ENCODE measurements at places on chromosomes 13 and 19.

DNA sequence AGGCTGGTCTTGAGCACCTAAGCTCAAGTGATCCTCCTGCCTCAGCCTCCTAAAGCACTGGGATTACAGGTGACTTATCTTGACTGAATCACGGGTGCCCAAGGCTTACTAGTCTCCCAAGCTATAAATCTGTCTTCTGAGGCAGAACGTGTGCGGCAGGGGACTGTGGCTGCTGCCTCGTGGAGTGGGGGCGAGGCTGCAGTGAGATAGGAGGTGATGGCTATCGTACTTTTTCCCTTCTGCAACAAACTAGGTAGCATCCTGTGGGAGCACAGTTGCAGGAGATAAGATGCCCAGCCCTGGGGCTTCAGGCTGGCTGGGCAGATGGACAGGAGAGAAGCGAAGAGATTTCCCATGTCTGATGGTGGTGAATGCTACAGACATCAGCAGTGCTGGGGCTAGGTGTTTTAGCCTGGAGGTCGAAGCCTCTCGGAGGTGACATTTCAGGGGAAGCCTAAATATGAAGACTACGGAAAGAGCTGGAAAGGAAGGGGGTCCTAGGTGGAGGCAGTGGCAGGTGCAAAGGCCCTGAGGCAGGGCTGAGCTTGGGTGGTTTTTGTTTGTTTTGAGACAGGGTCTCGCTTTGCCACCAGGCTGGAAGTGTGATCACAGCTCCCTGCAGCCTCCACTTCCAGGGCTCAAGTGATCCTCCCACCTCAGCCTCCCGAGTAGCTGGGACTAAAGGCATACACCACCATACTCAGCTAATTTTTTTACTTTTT lies 7.4 kb downstream of the B3GNT3 start:
- DNase-seq = no peak

DNA sequence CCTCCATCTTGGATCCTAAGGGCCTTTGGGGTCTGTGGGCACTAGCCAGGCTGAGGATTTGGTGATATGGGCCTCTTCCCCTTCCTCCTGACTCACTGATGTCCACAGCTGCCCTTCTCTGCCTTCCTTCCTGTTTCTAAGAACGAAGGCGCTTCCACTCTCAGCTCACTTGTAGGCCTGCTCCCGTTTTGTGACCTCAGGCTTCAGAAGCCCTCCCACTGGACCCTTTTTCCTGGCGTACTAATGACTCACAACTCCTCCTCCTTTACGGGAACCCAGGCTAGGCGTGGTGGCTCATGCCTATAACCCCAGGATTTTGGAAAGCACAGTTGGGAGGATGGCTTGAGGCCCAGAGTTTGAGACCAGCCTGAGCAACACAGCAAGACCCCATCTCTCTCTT lies 55.6 kb downstream of the TMED1 start:
- no peak for DNase-seq

- no peak for DNase-seq
Observed at GRCh38 chr19:23402388-23402787, 7.1 kb upstream of the ZNF91 start.

DNA sequence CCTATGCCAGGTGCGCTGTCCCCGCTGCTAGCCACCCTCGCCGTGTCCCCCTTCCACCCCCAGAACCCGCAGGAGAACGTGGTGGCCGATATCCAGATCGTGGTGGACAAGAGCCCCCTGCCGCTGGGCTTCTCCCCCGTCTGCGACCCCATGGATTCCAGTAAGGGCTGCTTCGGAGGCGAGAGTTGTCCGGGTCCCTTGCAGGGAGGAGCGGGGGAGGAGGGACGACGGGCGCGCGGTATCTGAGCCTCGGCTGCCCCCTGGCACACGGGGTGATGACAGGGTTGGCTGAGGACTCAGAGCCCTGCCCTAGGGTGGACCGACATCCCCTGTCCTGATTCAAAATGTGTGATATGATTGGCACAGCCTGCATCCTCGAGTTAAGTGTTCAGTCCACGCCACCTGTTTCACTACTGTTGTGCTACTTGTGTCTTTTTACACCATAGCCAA lies 653 bp downstream of the MVB12A start:
- DNase-seq = peak; percentile 87

DNA sequence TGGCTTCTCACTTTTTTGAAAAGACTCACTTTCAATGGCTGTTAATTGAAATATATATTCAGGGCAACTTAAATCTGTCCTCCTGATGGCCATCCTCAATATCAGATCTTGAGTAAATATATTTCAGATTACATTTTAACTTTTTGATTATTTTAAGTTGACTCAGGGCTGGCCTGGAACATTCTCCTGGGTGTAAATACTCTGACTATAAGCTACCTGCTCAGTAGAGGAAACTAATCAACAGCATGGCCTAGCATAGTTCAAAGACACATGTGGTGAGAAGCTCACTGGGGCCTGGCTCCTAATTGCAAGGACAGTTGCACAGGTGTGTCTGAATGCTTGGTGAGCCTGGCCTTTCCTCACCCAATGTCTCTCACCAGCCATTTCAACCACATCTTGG lies 5.5 kb upstream of the ZNF726 start:
- no peak for DNase-seq

GRCh38 chr19:10603084-10603872 lies 16.2 kb upstream of the AP1M2 start:
- DNase-seq = peak; percentile 61

DNA sequence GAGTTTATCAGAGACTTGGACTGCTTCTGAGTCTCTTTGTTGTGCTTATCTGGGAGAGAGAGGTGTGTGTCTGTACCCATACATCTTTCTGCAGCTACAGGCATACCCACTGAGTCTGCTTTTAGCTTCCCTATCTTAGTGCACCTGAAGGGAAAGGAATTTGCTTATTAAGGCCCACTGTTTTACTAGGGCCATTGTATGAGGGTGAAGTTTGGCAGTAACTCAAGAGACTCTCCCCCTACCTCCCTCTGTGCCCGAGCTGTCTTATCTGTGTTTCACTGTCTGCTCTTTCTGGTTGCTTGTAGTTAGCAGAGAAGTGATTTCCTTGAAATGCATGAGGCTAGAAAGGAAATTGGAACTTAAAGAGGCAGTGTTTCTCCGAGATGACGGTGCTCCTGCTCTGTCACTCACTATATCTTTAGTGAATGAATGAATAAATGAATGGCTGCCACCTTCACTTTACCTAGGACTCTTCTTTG lies 678 bp upstream of the CD33 start:
- no peak for DNase-seq

DNA sequence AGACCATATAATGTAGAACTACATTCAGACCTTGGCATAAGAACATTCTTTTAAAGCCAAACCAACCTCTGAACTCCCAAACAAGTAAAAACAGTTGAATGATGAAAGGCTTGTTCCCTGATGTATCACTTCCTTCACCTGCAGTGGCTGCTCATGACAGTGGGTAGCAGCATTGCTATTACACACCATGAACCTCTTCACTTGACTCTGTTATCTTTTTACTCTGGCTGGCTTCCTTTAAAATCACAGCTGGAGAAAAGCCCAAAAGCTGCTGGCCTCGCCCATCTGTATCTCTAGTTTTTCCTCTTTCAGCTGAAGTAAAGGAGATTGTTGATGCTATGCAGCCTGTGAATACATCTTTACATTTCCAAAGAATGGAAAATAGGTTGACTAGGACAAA lies 22.6 kb downstream of the THSD1 start:
- DNase-seq = no peak

- DNase-seq = peak; percentile 3
Observed at GRCh38 chr19:27764186-27764804, 1448.7 kb downstream of the UQCRFS1 start.

DNA sequence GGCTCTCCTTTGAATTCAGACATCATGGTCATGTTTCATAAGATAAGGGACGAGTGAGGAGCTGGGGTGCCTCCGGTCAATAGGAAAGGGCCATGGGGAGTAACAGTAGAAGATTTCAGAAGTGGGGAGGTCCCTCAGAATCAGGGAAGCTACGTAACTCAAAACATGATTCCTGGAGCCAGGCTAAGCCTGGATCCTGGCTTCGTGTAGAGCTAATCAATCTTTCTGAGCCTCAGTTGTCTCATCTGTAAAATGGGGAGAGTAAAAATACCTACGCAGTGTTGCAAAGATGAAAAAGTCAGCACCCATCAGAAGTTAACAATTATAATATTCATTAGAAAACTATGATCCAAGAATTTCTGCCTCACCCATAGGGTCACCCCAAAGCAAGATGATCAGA lies 106.5 kb downstream of the CACNA1A start:
- no peak for DNase-seq

DNA sequence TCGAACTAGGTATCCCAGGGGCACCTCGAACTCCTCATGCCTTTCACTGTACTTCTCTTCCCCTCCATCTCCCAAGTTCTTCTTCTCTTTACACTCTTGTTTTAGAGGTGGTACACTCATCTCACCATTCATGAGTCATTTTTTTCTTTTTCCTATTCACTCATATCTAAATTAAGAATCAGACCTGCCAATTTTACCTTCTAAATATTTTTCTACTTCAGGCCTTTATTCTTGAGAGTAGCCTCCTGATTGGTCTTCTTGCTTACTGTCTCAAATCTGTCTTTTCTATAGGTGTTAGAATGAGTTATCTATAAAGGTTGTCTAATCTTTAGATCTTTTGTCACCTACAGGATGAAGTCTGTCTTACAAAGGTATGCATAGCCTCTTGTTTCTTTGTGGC lies 20.7 kb downstream of the TDRD3 start:
- no peak for DNase-seq

DNA sequence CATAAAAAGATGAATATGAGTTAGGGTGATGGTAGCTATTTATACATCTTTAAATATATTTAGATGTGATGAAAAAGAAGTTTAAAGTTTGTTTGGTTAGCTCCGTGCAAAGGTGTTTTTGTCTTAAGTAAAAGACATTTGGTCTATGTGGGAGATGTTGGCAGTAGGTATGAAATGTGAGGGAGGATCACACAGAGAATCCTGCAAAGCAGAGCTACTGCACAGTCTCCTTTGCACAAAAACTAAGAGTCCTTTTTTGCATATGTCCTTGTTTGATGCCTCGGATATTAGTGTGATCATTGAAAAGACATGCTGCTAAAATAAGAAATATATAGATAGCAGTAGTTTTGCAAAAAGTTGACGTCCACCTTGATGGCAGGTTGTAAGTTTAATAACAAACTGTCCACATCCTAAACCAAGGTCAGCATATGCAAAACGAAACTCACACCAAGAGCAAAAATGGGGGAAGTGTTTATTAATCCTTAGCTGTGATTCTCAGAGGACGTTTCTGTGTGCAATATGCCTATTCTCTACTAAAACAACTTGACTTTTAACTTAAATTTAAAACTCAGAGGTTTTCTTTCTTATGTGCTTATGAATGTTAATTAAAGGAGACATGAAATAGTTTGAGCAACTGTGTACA lies 870.1 kb downstream of the PCDH9 start:
- no peak for DNase-seq

- peak; percentile 83 for DNase-seq
Observed at GRCh38 chr19:29694669-29695627, 20.1 kb downstream of the C19orf12 start.

- no peak for DNase-seq
Observed at GRCh38 chr13:80824229-80824628, 483.3 kb upstream of the SPRY2 start.

DNA sequence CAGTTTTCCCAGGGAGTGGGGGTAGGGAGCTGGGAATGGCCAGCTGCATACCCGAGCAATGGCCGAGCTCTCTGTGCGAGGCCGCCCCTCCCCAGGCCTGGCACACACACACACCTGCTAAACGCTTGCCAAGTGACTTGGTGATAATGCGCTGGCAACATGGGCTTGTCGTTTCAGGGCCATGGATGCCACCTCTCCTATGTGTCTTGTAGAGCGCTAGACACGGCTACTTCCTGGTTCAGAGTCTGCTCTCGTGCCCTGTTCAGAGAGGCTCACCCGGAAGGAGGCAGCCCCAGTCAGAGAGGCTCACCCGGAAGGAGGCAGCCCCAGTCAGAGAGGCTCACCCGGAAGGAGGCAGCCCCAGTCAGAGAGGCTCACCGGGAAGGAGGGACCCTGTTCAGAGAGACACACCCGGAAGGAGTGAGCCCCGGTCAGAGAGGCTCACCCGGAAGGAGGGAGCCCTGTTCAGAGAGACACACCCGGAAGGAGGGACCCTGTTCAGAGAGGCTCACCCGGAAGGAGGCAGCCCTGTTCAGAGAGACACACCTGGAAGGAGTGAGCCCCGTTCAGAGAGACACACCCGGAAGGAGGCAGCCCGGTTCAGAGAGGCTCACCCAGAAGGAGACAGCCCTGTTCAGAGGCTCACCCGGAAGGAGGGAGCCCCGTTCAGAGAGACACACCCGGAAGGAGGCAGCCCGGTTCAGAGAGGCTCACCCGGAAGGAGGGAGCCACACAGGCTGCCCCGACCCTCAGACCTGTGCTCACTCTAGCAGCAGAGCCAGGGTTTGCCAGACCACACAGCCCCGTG lies 4.2 kb downstream of the ADPRHL1 start:
- no peak for DNase-seq

DNA sequence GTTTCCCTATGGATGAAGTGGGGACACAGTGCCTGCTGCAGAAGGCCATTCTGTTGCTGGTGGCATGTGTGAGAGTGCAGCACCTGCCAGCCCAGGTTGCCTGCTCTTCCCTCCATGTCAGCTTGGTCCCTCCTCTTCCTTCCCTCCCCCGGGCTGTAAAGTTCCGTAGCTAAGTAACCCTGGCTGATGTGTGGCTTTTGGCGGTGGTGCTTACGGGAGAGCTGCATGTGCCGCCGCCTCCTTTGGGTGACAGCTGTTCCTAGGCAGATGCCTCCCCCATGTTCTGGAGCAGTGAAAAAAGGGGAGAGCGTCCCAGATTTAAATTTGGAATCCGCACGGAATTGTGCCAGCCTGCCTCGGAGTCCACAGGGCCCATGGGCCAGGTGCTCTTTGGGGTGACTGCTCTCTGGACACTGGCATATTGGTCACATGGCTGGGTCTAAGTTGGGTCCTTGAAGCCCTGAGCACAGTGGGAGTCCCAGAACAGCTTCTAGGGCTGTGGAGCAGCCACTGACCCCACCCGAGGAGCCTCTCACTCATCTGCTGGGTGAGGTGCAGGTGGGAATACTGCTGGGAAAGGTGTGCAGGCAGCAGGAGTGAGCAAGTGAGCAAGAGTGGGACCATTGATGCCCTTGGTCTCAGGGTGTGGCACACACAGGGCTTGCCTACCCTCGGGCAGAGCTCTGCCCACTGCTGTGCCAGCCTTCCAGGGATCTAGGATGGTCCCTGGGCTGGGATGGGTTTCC lies 33.1 kb upstream of the ZNF536 start:
- DNase-seq = peak; percentile 26

GRCh38 chr13:36461506-36461905 lies 29.2 kb downstream of the CCNA1 start:
- no peak for DNase-seq

GRCh38 chr19:4042064-4042730 lies 24.5 kb downstream of the ZBTB7A start:
- no peak for DNase-seq

Data from kidney (tissue), 22 donors.